ENCODE measurements at places on chromosomes 3 and 15.

DNA sequence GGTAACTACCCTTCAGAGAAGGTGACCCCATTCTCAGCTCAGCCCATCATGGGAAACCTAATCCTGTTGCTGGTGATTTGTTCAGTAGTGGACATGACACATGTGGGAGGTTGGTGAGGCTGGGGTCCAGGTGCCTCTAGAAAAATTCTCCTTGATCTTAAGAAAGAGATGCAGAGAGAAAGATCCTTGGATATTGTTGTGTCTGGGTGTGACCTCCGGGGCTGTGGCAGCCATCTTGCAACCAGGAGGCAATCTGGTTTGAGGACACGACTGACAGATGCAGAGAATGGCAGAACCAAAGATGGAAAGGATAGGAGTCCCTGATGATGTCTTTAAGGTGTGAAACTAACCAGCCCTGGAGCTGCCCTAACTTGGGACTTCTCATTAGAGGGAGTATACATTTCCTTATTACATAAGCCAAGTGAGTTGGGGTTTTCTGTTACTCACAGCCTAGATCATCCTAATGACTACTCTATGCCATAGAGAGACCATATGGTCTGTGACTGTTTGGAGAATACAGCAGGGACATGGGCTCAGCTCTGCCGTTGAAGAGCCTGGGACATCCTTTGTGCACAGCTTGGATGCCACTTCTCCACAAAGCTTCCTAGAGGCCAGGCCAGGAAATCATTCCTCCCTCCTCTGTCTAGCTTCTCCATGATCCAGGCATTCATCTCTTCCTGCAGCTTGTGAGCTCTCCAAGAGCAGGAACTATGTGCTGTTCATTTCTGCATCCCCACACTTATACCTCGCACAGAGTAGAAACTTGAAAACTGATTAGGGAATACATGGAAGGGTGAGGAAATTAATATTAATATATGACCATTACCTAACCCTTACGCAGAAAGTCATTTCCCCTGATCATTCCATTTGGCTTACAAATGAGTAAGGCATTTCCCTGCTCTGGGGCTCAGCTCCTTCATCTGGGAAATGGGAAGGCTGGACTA, 45.9 kb downstream of the HRH1 start:
- peak; percentile 63 for DNase-seq

- peak; percentile 81 for DNase-seq
These were observed 28.0 kb downstream of the ARHGAP31 start for GRCh38 chr3:119322021-119322834.

GRCh38 chr3:148330542-148330941, 367.2 kb upstream of the AGTR1 start:
- no peak for DNase-seq

- DNase-seq, result no peak
These were observed 79.0 kb downstream of the ERC2 start for GRCh38 chr3:56389183-56389830.
